ENCODE measurements at places on chromosomes 11 and 22. TPM values are rescaled to one million over a fixed set of nuclear protein-coding genes. Genes with fewer than 3 reads are reported as not detected.

The ABTB2 gene
- total RNA-seq: 0.07 TPM

- DNase-seq: no peak
Measured at GRCh38 chr22:50459016-50459415, 15.8 kb downstream of the SBF1 start.

The NOL12 gene
- total RNA-seq: 58.6 TPM

The HORMAD2 gene
- not detected for total RNA-seq

The VWCE gene
- 4.1 TPM for total RNA-seq

The MLC1 gene
- total RNA-seq: not detected

The PIWIL4 gene
- total RNA-seq: not detected

The MB gene
- not detected for total RNA-seq

DNA sequence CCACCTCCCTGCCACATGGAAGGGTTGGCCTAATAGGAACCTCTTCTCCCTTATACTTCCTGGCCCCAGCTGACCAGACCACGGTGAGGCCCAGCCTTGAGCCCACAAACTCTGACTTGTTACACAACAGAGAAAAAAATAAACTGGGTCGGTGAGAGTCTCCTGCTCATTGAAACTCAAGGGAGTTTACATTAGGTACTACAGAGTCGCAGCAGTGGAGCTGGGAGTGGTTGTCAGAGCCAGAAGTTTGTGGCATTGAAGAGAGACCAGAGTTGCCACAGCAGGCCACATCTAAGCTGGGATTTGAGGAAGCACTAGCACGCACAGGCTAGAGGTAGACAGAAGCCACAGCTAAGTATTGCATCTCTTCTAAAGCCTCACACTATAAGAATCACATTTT, 296.2 kb downstream of the DDX10 start:
- no peak for DNase-seq

DNA sequence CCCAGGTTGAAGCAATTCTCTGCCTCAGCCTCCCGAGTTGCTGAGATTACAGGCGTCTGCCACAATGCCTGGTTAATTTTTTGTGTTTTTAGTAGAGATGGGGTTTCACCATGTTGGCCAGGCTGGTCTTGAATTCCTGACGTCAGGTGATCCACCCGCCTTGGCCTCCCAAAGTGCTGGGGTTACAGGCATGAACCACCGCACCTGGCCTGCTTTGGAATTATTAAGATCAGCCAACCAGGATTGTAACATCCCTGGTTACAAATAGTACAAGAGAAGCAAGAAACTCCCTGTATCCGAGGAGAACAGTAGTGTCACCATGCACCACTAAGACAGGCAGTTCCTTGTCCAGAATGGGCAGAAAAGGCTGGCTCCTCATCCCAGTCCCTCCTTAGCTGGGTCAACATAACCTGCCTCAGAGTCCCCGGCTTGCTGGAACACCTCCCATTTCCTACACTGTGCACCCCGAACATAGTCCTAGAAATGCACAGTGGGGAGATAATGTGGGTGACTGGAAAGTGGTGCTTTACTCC, 77.2 kb upstream of the INCENP start:
- DNase-seq: no peak

DNA sequence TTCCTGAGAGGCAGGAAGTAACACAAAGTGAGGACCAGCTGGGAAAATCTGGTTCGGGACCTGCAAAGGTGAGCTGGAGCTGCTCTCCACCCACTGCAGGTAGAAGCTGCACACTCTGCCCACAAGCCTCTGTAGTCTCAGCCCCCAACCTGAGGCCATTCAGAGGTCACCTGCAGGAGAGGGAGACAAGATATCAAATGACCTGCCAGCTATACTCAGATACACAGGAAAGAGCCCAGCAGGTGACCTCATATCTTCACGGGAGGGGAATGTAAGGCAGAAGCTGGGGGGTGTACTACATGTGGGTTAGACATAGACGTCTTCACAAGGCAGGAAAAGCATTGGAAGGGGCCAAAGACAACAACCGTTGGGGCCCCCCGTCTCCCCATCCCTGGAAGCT, 86.1 kb downstream of the APIP start:
- DNase-seq: no peak

GRCh38 chr11:130915603-130916237, 559 bp downstream of the SNX19 start:
- DNase-seq: peak; percentile 30

DNA sequence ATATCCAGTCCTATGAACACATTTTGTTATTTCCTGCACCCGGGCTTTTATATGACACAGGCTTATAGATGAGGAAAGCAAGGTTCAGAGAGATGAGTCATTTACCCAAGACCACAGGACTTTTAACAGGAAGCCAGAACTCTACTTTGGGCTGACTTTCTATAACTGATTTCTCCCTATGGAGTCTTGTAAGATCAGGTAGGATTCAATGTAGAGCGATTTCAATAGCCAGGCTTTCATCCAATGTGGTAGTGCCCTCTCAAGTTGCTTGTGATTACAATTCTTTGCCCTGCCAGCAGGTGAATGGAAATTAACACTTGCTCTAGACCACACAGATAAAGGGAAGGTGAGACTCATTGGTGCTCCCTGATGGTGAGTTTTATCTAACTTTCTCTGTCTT, 378.3 kb downstream of the INSC start:
- no peak for DNase-seq

DNA sequence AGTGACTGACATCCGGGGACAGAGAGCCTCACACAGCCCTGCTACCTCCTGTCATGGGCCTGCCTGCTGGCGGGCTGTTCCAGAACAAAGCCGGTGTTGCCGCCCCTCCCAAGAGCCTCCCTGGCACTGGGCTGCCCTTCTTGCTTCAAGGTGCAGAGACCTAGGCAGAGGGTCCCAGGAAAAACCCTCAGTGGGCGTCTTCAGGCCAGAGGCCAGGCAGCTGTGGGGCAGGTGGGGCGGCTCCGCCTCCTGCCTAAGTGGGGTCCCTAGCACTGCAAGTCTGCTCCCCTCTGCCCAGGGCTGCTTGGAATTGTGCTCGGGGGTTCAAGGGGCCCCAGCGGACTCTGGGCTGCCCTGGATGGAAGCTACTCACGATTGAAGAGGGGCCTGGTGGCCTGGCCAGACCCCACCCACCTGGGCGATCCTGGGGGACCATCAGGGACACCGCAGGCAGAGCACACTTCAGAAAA, 20.4 kb upstream of the GNB1L start:
- DNase-seq: no peak

The KRTAP5-7 gene
- not detected for total RNA-seq

- no peak for DNase-seq
Measured at GRCh38 chr11:97356144-97356543, 966.3 kb downstream of the JRKL start.

DNA sequence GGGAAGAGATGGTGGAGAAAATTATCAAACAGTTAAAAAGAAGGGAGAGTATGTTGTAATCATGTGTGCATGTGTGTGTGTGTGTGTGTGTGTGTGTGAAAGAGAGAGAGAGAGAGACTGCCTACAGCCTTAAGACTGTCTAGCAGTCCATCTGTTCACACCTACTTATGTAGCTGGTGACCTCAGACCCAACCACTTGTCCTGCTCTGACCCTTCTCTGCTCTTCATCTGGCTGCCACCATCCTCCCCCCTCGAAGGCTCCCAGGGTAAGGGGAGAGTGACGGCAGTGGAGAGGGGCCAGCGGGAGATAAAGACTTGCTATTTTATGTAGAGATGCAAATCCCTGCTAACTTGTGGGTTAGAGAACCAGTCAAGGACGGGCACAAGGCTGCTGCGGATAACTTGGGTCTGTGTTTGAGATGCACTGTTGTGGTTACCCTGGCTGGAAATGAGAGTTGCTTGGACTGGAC, 24.9 kb upstream of the GRAMD1B start:
- no peak for DNase-seq

Measured in OCI-LY7 (cell line).